Stimulated activated CD8-positive, alpha-beta memory T cell treated with anti-CD3 and anti-CD28 coated beads, Interleukin-4, amount 100 ng/mL, for 4 hours (primary cell): ENCODE measurements at places on chromosomes 4 and X.

GRCh38 chr4:61783050-61783449 is 582.9 kb downstream of the ADGRL3 start:
- DNase-seq = no peak

- no peak for DNase-seq
These were observed 10.0 kb downstream of the SULT1E1 start for GRCh38 chr4:69849969-69850368.

DNA sequence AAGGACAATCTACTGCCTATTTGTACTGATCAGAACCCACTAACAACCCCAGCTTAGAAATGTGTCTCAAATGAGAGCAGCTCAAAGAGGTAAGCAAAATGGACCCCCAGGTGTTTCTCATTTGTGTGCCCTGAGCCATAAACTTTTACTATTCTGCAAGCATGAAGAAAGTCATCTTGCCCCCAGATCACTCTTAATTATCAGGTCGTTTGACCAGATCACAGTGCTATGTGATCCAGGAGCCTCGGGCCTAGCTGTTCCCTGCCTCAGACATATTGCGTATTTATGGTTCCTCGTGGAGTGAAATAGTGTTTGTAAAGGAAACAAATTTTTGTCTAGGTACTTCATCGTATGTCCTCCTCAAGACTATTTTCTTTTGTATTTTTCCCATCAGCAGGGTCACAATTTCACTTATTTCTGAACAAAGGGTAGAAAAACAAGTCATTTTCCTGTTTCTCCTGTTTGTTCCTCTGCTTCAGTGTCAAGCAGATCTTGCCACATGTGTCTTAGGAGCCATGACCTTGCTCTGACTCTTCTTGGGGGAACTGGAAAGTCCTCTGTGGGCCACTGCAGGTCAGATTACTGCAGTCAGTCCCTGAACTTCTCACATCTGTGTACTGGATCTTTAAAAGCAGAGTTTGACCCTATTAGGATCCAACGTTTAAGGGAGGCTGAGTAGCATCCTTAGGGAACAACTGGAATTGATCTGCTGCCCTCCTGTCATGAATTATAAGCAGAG is 194.9 kb downstream of the PALLD start:
- no peak for DNase-seq

DNA sequence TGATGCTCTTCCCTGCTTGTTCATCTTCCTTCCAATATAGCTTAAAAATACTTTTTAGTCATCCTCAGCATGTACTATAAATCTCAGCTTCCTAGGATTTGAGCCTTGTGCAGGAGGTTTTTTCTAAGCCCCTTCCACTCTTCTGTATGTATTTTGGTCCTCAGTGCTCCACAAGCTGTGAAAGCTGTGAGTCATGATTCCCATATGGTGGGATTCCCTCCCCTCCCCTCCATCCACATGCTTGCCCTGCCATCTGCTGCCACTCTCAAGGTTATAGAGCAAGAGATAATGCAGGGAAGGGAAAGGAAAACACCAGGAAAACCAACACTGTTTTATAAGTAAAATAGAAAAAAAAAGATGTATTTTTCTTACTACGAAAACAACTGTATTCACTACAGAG is 58.5 kb upstream of the AP1S2 start:
- DNase-seq = no peak

DNA sequence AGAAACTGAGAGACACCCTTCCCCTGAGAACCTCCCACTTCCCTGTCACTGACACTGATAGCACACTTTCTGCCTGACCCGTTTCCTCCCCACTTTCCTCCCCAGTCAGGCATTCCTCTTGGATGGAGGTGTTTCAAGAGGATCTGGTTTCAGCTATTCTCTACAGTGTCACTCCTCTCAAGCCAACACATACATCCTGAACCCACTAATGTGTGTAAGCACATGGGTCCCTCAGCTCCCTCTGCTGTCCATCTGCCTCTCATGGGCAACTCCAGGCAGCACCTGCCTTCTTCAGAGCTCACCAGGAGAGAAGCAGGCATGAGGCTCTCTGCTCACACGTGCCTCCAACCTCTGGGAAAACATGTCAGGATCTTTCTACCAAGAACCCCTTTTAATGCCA is 207.6 kb downstream of the NAF1 start:
- no peak for DNase-seq

DNA sequence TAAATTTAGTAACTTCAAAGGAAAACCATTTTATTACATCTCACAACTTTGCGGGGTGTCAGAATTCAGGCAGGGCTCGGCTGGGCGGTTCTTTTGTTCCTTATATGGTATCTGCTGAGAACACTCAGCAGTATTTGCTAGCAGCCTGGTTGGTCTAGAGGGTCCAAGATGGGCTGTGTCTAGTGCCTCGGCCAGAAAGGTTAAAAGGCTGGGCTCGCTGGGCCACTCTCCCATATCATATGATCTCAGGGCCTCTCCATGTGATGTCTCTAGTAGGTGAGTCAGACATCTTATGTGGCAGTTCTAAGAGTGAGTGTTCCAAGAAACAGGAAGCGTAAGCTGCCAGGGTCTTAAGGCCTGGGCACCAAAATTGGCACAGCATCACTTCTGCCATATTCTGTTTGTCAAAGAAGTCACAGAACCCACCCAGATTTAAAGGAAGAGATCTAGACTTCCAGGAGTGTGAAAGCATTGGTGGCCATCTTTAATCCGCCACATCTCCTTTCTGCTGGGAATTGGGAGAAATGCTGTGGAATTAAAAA is 100.9 kb upstream of the ATP6AP2 start:
- no peak for DNase-seq

DNA sequence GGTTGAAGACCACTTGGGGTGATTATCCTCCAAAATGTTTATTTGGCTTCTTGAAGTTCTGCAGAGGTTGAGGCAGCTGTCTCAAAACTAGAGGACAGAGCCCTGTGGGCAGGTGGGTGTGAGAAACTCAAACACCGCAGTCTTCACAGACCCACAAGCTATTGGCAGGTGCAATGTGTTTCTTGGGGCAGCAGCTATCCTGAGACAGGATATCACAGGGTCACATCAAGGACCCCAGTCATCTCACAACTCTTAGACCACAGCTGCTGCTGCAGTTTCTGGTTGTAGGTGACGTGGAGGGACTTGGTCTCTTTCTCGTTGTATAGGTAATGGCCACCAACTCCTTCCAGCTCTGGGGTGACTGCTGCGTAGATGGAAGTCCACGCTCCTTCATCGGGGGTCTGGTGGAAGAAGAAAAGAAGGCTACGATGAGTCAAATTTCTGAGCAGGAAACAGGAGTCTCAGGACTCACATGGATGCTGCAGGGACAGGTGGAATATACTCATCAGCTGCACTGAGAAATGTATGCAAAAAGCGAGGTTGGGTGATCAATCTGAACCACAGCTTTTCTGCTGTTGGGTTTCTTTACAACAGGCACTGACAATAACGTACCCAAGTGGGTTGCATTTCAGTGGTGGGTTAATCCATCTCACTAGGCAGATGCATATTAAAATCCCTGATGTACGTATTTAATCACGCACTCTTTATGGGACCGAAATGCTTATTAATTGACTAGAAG is 279.8 kb downstream of the DHRSX start:
- DNase-seq = no peak

DNA sequence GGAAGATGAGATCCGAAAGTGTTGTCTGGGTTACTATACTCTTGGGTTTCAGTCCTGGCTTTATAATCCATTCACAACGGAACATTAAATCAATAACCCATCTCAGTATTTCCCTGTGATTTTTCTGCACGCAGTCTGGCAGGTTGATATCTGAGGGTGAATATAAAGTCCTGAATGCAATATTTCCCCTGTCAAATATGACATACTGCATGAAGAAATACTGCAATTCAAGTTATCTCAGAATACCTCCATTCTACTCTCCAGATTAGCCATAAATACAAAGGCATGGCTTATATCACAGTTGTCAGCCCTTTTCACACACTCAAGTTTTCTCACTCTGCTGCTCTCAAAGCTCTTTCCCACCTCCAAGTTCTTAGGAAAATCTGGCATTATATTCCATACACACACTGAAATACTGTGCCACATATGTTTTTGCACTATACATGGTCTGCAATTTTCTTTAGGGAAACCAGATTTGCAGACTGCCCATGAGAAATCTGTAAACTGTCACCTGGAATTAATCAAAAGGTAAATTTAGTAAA is 64.7 kb downstream of the WDFY3 start:
- DNase-seq = no peak

DNA sequence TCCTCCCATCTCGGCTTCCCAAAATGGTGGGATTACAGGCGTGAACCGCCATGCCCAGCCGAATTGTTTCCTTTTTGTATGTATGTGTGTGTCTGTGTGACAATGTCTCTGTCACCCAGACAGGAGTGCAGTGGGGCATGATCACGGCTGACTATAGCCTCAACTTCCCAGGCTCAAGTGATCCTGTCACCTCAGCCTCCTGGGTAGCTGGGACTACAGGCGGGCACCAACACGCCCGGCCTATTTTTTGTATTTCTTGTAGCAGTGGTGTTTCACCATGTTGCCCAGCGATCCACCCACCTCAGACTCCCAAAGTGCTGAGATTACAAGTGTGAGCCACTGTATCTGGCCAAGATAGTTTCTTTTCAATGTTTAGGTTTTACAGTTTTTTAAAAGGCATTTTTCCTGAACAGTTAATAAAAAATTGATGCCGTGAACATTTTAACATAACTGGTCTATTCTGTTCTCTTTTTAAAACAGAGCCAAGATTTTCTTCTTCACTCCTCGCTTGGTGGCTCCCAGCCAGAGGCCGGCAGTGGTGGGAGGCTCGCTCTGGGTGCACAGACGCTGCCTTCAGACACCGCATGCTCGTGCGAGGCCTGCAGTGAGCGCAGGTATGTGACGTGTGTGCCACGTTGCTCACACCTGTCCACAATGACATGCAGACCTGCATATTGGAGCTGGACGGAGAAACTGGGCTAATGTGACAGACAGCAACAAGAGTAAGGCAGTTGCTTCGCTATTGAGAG is 88.5 kb downstream of the FAM193A start:
- no peak for DNase-seq
